CMK (cell line): ENCODE measurements at places on chromosomes 1 and 21.

DNA sequence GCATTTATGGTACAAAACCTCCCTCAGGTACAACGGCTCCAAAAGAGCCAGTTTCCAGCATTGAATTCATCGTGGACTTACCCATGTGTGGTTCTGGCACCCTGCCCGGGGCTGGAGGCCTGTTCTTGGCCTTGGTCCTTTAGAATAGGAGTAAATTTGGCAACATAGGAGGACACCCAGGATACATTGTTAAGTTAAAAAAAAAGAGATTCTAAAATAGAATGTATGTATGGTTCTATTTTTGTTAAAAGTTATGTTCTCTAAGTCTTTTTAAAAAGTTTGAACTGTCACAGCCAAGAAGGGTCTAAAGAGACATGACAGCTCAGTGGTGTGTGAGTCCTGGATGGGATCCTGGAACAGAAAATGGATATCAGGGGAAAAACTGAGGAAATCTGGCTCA, 25.9 kb downstream of the EPHX1 start:
- no peak for DNase-seq

DNA sequence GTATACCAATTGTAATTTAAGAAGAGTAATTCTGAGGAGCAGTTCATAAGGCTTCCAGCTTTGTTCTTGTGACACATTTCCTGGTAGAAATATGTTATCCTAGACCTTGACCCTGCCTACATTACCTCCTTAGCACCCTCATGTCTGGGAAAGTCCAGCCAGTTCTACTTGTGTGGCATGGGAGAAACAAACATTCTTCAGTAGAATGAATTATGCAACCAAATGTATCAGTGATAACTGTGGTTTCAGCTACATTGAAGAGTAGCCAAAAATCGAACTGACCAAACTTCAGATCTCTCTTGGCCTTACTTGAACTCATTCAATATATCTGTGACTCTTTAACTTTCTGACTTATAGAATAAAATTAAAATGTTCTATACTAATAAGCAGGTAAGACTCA, 308.1 kb upstream of the LYPLAL1 start:
- DNase-seq = no peak

DNA sequence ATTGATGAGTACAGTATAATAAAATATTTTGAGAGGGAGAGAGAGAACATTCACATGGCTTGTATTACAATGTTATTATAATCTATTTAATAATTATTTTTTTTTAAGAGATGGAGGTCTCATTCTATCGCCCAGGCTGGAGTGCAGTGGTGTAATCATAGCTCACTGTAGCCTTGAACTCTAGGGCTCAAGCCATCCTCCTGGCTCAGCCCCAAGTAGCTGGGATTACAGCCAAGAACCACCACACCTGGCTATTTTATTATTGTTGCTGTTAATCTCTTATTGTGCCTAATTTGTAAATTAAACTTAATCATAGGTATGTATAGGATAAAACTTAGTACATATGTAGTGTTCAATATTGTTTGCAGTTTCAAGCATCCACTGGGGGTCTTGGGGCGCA, 57.8 kb downstream of the HS2ST1 start:
- no peak for DNase-seq

DNA sequence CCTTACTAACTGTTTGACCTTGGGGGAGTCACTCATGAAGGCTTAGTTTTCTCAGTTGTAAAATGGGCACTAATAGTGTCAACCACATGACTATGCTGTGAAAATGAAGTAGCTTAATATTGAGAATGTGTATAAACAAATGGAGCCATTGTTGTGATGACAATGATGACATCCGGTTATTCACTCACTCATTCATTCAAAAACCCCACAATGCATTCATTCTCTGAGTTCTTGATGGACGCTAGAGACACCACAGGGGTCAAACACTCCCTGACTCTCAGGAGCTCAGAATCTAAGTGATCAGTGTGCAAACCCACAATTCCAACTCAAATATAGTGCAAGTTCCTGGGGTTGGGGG, 138.9 kb downstream of the FOXD2 start:
- DNase-seq = no peak

DNA sequence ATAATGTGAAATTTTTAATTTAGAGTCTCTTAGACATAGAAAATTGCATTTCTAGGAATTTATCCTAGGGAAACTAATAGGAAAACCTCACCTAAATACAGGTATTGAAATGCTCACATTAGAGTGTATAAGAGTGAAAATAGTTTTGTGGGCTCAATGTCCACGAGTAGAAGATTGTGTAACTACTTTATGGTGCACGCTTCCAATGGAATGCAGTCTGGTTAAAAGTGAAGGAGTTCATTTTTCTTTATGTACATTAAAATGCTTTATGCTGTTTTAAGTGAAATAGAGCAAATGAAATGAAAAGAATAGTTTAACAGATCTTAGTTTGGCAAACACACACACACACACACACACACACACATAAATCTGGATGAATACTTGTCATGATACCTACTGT, 278.2 kb downstream of the USP25 start:
- no peak for DNase-seq

DNA sequence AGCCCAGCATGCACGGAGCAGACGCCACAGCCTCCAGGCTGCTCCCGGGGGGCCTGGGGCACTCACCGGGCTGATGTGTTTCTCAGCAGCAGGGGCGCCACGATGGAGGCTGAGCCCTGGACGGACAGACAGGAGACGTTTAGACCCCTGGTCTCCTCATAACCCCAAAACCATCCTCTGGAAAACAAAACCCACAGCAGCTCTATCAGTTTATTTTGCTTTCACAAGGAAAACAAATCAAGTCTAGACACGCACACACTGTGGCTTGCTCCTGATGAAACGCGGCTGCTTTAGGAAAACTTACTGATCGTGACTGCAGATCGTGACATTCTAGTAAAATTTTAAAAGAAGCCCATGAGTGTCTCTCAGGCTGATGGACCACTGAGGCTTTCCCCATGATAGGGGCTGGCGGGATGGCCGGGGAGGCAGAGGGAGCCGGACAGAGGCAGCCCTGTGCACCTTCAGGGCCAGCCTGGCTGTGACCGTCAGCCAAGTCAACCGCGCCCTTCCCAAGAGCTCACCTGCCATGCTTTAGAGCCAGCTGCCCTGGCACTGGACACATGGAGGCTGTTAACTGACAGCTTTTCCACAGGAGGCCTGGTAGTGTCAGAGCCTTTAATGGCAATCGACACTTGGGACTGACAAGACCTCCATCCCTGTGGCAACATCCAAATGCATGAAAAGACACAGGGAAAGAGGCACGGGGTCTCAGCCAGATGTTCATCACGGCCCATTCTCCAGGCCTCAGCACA, 5.2 kb downstream of the POFUT2 start:
- no peak for DNase-seq

- no peak for DNase-seq
Observed at GRCh38 chr1:17585266-17585987, 45.9 kb downstream of the ARHGEF10L start.

DNA sequence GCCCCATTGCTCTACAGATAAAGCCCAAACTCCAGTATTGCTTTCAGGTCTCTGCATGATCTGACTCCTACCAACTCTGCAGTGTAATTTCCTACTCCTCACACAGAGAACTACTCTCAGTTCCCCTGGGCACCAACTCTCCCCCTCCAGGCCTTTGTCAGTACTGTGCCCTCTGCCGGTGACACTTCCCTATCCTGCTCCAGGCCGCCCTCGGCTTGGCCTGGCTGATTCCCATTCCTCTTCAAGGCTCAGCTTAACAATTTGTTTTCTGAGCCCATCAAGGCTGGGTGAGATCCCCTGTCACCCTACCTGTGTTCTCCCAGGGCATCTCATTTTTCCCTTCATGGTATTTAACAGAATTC, 2.6 kb downstream of the SLAMF8 start:
- no peak for DNase-seq

- DNase-seq = no peak
Observed at GRCh38 chr1:169943963-169944526, 50.3 kb upstream of the SCYL3 start.

DNA sequence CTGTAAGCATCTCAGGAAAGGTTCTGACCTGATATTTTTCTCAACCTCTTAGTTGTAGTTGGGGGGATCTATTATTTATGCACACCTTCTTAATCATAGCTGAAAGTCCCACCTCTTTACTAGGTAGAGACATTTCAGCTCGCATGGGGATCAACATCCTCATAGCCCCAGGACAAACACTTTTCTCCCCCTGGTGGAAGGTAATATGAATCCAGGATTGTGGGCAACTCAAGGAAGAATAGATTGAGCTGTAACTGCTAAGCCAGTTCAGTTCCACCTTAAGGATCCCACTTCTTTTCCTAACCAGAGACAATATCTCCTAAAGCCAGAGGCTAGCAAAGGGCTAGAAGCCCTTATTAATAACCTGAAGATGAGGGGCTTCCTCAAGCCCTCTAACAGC, 25.4 kb upstream of the SMYD3 start:
- DNase-seq = no peak

DNA sequence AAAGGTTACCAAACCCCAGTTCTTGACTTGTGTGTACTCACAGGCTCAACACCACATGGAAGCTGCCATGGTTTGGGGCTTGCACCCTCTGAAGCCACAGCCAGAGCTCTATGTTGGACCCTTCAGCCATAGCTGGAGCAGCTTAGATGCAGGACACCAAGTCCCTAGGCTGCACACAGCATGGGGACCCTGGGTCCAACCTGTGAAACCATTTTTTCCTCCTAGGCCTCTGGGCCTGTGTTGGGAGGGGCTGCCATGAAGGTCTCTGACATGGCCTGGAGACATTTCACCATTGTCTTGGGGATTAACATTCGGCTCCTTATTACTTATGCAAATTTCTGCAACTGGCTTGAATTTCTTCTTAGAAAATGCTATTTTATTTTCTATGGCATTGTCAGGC, 62.1 kb upstream of the PRRX1 start:
- DNase-seq = no peak

DNA sequence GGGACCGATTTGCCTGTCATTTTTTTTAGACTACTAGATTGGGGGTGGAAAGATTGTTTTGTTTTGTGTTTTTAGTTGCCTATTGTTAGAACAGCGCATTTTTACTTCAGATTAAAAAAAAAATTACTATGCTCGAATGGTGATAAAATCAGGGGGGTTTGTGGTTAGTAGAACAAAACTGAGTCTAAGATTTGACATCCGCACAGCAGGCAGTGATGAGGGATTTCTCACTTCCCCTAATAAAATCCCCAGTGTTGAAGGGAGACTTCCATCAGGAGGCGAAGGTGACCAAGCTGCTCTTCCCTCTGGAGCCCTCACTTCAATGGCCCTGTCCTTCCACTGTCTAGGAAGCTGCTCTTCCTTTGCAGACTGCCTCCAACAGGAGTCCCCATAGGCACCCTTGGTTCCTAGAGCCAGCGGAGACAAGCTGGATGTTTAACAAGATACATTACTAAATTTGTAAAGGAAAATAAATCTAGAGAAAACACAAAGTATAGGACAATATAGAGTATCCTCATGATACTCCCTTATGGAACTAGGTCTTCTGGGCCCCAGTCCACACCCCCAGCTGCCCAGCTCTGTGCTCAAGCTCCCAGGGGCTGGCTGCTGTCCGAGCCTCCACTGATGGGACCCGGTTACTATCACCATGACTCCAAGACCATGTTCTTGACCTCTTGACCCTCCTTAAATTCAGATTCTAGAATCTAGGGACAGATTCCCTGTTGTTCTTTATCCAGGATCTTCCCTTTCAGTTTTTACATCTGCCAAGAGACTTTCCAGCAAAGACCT, 31.0 kb downstream of the TENT5C start:
- DNase-seq = no peak

DNA sequence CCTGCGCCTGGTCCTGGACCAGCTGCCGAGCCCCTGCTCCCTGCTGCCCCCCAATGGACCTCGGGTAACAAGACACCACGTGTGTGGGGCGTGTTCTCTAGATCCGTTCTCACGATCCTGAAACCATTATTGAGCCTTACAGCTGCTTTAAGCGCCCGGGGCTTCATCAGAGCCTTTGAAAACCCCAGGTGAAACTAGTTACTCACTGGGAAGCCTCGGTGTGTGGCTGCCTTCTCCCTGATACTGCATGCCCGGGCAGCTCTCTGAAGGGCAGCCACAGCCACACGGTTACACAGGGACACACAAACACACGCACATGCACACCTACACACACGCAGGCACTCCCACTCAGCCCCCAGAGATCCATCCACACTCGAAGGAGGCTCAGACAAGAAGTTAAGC, 5.3 kb downstream of the HES2 start:
- no peak for DNase-seq

DNA sequence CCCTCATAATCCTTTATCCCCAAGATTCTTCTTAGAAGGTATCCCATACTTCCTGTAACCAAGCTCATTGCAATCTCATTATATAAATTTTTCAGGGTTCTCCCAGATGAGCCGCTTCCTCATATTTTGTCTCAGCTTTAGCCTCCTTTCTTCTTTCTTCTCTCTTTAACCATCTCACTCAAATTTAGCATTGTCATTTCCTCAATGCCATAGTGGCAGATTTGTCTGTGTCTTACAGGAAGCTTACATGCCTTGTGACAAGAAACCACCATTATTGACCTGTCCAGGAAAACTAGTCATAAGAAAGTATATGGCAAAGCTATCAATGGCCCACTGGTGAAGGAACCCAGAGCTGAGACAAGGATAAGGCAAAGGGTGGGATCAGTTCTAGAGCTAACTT, 6.0 kb upstream of the FCRL2 start:
- DNase-seq = no peak

DNA sequence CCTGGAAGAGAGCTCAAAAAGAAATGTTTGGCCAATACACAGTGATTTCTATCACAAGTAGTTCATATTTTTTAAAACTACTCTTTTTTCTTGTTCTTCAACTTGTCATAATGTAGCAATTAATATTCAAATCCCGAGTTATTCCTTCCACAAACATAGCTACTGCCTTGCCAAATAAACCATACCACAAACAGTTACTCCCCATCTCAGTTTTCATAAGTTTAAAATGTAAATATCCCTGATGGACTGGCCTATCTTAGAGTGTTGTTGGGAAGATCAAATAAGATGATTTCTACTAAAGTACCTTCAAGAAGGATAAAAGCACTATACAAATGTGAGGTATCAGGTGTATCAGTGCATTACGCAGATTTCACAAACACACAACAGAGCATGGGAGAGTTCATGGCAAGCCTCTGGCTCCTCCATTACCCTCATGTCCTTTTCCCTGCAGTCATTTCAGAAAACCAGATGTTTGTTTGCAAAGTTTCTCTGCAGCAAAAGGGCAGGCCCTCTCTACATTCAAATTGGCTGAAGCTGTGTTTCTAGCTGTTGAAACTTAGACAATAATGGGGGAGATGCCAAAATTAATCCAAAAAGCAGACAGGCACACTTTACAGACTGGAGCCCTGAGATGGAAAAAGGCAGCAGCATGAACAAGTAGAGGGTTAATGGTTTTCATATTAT, 16.1 kb downstream of the WLS start:
- DNase-seq = no peak
